Hippocampal formation (tissue), 2 donors: ENCODE measurements at places on chromosomes 6 and 20.

- no peak for DNase-seq
Observed at GRCh38 chr6:32117461-32117860, 8.3 kb upstream of the TNXB start.

- DNase-seq, result no peak
Observed at GRCh38 chr6:41288030-41288753, 1.7 kb upstream of the TREM1 start.

DNA sequence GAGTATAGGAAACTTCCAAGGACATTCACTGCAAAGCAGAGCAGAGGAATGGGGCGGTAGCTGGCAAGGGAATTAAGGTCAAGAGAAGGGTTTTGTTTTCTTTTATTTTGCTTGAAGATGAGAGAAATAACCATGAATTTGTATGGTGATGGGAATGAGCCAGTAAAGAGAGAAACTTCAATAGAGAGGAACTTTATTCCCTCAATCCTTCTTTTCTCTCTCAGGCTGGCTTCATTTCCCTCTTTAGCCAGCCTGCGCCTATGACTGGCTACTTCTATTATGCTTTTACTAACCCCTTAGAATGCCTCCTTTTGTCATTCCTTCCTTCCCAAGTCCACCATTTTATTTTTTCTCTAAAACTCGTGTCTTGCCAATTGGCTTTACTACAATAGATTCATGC is 101.4 kb upstream of the CEP85L start:
- no peak for DNase-seq

DNA sequence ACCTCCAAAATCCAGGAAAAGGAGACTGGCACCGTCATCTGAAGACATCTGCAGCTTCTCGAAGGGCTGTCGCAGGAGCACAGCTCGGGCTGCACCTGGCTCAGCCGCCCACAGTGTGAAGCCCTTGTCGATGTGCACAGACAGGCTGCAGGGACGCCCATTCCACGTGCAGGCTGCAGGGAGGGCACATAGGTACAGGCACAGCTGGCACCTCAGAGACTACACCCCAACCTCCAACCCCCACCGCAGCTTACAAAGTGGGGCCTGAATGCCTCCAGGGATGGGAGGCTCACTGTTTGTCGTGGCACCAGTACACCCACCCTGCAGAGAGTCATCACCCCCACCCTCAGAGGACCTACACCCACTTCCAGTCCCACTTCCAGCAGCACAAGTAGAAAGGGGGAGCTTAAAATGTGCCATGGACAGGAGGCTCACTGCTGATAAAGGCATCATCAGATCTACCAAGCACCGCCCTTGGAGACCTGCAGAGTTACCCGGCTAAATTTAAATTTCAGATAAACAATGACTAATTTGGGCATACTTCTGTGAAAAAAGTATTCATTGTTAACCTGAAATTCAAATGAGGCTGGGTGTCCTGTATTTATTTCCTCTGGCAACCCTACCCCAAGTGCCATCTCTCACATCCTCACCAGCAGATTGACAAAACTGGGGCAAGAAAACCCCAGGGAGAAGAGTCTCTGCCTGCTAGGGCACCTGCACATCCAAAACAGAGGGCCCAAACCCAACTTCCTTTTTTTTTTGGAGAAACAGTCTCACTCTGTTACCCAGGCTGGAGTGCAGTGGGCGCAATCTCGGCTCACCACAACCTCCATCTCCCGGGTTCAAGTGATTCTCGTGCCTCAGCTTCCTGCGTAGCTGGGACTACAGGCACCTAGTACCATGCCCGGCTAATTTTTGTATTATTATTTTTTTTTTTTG is 7.7 kb upstream of the CDK5RAP1 start:
- DNase-seq, result peak; percentile 22

GRCh38 chr6:108883172-108883571 is 35.0 kb downstream of the ARMC2 start:
- DNase-seq, result no peak

DNA sequence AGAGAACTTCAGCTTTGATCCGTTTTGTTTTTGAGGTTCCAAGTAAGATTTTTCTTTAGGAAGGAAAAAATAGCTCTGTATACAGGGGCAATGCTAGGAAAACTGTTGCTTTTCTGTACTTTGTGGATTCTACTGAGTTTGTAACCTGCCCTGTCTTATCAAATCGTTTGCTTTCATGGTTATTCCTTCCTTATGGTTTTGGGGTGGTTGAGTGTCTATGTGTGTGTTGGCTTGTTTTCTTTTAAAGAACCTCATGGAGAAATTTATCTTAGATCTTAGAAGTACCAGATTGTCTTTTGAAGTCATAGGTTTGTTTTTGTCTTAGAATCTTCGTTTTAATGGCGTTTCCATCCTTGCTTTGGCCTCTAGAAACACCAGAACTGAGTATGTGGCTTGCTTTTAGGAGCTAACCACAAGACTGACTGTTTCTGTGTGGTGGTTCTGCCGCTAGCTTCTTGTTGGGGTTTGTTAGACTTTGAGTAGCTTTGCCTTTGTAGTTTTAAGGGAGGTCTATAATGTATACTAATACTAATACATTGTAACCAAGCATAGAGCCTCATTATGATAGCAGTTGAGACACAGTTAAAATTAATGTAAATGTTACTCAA is 86.8 kb downstream of the RPP40 start:
- no peak for DNase-seq

- no peak for DNase-seq
Observed at GRCh38 chr6:45983062-45983461, 32.6 kb downstream of the CLIC5 start.

GRCh38 chr20:5949943-5950270 is 426 bp downstream of the TRMT6 start:
- DNase-seq, result no peak

GRCh38 chr6:133203344-133203697 is 37.8 kb upstream of the EYA4 start:
- DNase-seq, result no peak

DNA sequence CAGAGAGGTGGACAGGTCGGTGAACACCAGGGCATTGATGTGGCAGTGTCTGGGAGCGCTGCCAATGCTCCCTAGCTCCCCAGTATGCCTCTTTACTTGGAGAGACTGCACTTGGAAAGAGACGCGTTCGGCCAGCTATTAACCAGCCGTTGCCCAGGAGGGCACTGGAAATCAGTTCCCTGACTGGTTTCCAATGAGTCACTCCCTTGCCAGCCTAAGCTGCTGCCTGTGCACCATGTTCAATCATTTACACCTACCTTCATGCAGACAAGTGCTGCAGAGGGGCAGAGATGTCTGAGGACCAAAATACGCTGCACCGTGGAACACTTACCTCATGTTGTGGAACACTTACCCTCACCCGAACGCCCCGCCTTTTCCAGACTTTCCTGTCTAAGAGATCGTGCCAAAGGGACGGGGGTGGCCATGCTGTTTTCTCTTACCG is 151.6 kb downstream of the SOBP start:
- peak; percentile 63 for DNase-seq

- DNase-seq, result no peak
Observed at GRCh38 chr20:4709261-4710105, 12.2 kb upstream of the PRND start.

GRCh38 chr6:125124049-125124669 is 29.4 kb upstream of the TPD52L1 start:
- DNase-seq, result no peak

- no peak for DNase-seq
Observed at GRCh38 chr6:142827369-142827768, 117.6 kb downstream of the HIVEP2 start.

DNA sequence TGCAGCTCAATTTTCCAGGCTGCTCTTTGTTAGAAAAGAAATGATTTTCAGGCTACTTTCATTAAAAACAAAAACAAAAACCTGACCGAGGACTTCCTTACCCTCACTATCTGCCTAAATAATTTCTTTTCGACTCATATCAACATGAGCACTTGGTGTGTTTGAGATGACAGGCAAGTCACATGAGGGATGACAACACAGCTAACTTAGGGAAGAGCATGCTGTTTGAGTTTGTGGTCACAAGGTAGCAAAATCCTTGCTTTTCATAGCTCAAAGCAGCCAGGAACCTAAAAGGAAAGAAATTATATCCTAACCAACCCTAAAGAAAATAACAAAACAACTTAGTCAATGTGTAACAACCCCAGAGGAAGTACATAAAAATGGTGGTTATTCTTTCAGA is 459.5 kb downstream of the KIF16B start:
- DNase-seq, result no peak

DNA sequence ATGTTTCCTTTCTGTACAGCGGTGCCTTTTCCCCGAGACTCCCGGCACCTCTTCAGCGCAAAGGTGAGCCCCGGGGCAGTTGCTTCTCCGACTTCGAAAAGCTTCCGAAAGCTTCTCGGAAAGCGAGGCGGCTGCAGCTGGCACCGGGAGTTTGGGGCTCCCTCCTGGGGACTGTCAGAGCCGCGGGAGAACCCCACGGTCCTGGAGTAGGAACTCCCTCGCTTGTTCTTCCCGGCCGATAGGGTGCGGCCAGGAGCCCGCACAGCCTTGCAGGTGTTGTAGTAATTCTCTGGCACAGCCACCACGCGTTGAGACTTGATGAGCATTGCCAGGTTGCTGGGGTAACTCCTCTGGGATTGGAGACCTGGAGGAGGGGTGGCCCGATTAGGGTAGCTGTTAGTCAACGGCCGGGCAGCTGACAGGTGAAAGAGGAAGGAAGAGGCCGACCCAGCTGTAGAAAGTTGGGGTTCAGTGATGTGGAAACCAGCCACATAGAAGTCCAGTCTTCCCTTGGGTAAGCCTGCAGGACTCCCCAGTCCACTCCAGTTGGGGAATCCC is 721 bp downstream of the KDM1B start:
- DNase-seq, result no peak
